Cerebellum (tissue), 4 donors: ENCODE measurements at places on chromosomes 4 and X.

DNA sequence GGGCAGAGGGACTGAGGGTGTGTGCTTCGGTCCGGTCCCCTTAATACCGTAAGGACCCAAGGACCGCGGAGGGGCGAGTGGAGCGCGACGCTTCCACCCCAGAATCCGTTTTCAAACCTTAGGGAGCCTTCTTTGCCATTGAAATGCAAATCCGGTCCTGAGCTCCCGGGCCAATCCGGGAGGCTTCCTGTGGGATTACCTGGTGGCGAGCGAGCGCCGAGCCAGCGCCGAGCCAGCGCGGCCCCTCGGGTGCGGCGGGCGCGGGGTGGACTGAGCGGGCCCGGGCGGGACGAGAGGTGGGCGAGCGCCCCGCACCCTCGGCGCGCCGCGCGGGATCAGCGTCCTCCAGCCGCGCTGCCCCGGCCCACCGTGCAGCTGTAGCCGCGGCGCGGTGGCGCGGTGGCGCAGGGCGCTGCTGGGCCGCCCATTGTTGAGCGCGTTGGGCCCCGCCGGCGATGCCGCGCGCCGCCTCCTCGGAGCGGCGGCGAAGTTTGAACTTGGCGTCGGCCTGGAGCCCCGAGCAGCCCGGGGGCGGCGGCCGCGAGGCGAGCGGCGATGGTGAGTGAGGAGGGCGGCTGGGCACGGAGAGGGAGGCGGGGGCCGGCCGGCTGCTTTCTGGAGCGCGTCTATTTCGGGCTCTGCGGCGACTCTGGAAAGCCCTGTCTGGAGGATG, 208.7 kb downstream of the SOWAHB start:
- peak; percentile 65 for DNase-seq

DNA sequence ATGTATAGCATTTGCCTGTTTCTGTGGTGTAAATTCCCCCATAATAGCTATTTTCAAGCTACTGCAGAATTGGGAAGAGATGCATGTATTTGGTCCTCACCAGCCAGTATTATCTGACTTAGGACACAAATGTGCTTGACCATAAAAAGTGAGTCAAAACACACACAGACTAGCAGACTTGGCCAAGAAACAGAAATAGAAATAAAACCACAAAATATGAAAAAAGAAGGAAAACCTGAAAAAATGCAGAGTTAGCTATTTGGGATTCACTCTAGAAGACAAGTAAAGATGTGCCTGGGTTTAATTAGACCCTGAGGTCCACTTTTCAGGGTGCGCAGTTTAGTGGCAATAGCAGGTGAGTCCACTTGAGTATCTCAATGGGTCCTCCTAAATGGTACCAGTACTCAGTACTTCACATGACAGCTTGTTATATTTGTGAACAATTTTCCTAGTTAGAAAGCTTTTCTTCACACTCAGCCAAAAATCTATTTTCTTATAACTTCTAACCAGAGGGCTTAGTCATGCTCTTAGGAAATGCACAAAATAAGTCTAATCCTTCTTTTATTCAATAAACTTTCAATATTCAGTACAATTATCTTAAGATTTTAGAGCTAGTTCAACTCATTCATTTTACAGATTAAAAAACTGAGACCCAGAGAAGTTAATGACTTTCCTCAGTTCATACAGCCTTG, 108.7 kb upstream of the JADE1 start:
- DNase-seq = no peak

DNA sequence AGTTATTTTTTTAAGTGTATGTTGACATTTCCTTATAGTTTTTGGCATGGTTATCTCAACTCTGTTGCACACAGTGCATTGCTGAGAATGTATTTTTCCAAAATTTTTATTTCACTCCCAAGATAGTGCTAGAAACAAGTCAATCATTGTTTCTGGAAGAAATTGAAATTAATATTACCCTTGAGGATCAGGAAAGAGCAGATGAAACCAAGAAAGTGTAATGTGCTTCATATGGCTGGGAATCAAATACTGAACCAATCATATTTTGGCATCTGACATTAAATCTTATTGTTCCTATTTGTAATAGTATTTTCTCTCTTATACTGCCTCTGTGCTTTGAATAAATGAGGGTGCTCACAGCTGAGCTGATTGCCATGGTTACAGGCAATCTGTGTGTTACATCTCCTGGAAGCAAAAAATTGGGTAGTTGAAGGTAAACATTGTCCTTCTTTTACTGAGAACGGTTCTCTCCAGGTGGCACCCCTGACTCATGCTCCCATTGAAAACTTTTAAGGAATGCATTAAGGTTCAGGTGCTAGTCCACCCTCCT, 358.2 kb upstream of the NR3C2 start:
- DNase-seq = no peak

GRCh38 chr4:183366206-183366835, 44.1 kb upstream of the CLDN24 start:
- no peak for DNase-seq

DNA sequence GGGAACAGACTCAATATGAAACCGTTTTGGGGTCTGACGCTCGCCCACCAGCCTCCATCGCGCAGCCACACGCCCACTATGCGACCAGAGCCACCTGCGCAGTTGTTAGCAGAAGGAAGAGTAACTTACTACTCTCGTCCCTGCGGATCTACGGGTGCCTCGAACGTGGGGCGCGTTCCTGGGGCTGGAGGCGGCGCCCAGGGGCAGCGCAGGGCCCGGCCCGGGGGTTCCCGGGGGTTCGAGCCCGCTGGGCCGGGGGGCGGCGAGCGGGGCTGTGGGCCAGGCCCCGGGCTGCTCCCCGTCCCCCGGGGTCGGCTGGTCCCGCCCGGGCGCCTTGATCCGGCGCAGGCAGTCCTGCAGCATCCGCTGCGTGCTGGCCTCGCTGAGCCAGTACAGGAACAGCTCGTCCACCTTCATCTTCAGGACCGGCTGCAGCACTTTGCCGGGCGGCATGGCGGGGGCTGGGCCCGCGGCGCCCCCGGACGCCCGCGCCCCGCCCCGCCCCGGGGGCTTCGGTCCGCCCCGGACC, 404 bp downstream of the PPP2R3B start:
- DNase-seq = no peak

DNA sequence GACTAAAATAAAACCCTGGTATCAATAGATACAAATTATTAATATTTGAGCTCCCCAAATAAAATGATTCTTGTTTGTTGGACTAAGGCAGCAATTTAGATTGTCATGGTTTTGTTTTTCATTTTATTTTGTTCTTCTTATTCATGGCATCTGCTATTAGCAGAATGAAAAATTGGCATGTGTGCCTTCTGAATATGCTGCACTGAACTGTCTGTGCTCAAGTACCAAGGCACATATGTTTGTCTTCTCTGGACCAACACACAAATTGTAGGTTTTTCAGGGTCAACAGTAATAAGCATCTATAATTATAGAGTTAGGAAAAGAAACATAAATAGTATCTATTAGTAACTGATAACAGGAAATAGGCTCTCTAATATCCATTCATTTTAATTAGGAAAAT, 121.1 kb downstream of the BANK1 start:
- DNase-seq = no peak

- no peak for DNase-seq
These were observed 98.0 kb downstream of the NAA11 start for GRCh38 chr4:79227860-79228259.

GRCh38 chrX:31036895-31037294, 34.9 kb downstream of the FTHL17 start:
- DNase-seq = peak; percentile 6

GRCh38 chr4:151034829-151035228, 19.7 kb upstream of the LRBA start:
- no peak for DNase-seq

DNA sequence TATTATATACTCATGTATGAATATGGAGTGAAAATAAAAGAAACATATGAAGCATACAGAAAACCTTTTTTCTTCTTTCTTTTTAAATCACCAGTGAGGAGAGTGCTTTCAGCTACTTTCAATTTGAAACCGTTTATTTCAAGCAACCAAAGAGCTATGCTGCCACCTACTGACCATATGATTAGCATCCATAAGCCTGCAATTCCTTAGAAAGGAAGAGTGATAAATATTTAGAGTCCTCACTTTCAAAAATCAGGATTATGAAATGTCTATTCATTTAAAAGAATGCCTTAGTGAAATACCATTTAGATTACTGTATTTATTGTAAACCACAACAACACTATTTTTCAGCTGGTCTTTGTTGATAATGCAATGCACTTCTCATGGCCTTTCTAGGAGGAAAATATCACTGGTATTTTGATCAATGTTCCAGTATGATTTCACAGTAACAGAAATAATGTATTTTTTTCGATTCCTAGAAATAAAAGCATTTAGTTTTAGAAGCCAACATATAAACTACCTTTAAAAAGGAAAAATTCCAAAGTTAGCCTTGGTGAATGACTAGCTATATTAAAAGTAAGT, 667.6 kb downstream of the PCDH18 start:
- peak; percentile 13 for DNase-seq

GRCh38 chr4:21184788-21185187, 484.5 kb downstream of the PACRGL start:
- DNase-seq = peak; percentile 8

- peak; percentile 12 for DNase-seq
These were observed 729 bp upstream of the IRF2 start for GRCh38 chr4:184475096-184475461.

DNA sequence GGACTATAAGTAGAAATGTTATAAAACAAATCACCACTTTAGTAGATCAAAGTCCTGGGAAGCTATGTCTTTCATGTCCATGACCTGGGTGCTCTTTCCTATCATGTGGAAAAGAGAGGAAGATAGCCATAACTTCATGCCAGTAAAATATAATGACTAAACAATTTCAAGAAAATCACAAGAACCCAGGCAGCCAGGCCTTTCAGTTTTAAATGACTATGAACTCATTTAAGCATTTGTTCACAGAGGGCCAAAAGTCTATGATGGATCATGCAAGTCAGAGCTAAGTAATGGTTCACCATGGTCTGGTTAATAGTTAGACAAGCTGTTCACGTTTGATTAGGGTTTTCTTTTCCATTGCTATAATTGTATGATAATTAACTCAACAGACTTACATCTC, 155.8 kb downstream of the PPARGC1A start:
- no peak for DNase-seq

DNA sequence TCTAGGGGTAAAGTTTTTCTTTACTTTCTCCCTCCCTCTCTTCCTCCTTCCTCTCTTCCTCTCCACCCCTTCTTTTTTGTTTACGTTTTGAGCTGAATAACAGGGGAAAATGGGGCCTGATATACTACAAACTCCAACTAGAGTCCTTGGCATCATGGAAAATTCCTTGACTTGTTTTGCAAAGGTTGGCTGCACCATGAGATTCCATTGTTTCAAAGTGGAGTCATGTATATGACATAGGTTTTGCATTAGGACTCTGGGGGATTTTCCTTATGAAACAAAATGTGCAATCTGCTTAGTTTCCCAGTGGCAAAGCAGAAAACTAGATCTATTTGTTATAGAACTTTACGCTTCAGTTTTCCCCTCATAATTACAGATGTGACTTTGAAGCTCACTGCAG, 233.5 kb upstream of the PGRMC2 start:
- DNase-seq = no peak

GRCh38 chr4:7782783-7783182, 156.9 kb downstream of the AFAP1 start:
- DNase-seq = no peak
